ENCODE measurements at places on chromosomes 2 and 18.

DNA sequence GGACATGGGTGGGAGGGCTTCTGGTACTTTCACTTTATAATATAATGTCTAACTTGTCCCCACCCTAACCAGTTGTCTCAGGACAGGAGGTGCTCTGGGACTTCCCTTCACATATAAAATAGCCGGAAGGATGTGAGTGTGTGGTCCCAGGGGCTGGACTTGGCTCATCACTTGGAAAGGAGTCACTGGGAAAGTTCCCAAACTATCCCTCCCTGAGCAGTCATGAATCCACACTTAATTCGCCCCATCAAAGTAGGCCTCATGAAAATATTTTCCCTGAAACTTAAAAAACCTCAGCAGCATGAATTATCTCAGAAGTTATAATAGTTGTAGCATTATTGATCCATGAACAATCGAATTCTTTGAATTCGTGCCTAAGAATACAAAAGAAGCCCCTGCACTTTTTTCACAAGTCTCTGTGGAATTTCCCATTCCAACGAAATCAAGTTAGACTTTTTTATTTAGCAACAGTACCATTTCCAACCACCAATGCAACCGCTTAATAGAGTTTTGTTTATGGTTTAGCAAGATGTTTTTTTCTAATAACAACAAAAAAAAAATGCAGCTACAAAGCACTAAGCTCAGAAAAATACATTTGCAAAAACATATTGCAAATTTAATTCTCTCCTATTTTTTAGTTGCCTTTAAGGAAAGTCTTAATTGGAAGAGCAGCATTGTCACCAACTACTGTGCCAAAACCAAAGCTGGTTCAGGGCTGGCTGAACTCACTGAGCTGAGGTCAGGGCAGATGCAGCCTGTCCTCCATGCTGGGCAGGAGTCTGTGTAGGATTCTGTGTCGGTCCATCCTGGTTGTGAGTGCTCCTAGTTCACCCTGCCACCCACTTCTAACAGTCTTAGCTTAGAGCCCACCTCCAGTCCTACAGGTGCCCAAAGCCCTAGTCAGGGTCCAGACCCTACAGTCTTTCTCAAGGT lies 68.8 kb upstream of the SPTBN1 start:
- no peak for DNase-seq

DNA sequence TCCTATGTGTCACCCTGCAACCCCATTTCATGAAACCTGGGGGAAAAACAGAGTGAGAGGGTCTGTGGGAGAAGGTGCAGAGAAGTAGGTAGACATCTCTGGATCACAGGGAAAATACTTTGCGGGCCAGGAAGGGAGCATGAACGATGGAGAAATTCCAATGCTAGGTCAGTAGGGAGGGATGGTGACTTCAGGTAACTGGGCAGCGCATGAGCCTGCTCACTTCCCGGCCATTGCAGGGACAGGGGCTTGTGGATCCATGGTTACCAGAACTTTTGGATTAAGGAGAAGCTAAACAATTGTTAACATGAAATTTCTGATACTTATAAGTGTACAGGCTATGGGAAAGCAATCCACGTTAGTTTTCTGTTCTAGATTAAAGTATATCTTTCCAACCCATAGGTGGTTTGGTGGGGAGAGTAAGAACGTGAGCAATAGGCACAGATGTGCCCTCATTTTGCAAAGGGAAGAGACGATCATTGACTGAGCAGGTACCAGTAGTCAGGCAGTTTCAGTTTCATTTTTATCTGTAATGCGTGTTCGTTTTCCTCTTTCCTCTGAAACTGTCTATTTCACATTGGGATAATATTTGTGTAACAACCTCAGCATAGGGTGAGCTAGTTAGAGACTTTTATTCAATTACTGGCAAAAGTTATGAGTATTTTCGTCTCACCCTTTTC lies 65.0 kb downstream of the NYAP2 start:
- no peak for DNase-seq

- DNase-seq = no peak
Measured at GRCh38 chr2:17849275-17849674, 29.2 kb upstream of the KCNS3 start.

GRCh38 chr18:48191494-48191893 lies 217.7 kb downstream of the ZBTB7C start:
- DNase-seq = peak; percentile 27

- DNase-seq = no peak
Measured at GRCh38 chr18:48814490-48815178, 136.1 kb downstream of the SMAD7 start.

DNA sequence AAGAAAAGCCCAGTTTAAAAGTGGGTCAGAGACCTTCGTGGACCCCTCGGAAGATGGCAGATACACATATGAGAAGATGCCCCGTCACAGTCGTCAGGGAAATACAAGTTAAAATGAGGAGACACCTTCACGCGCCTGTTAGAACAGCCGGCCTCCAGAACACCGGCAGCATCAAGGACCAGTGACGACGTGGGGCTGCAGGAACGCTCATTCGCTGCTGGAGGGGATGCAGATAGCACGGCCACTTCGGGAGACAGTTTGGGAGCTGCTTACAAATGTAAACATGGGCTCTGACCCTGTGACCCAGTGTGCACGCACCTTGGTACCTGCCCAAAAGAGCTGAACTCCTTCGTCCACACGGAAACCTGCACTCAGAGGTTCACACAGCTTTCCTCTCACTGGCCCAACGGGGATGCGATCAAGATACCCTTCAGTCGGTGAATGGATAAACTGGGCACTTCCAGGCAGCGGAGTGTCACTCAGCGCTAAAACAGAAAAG lies 83.7 kb upstream of the CTDP1 start:
- DNase-seq = no peak

DNA sequence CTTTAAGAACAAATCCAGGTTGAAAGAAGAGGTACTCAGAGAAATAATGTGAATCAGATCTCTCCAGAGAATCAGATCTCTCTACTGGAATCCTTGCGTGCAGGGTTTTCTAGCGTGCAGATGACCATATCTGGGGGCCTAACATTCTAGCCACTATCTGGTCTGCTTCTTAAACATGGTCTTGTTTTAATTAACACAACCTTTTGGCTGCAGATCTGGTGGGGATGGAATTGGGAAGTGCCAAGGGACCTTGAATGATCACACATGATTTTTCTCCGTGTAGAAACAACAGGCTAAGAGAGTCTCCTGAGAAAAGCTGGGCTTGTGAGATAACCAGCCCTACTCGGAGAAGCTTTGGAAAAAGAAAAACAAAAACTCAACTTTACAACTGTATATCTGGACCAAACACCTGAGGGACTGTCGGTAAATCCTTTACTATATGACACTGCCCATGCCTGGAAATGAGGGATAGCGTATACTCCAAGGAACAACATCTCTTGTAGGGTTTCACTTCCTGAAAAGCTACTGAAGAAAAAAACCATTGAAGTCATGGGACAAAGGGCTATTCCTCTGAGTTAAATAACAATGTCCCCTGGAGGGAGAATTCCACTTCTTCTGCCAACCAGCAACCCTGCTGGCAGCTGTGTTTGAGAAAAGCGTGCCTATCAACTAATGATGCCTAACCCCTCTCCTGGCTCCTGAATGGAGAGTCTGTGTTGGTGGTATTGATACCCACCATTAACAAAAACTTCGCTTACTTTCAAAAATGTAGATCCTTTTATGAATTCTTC lies 171.0 kb upstream of the REV1 start:
- DNase-seq = no peak

- DNase-seq = no peak
Measured at GRCh38 chr18:13710414-13710831, 15.9 kb downstream of the FAM210A start.

DNA sequence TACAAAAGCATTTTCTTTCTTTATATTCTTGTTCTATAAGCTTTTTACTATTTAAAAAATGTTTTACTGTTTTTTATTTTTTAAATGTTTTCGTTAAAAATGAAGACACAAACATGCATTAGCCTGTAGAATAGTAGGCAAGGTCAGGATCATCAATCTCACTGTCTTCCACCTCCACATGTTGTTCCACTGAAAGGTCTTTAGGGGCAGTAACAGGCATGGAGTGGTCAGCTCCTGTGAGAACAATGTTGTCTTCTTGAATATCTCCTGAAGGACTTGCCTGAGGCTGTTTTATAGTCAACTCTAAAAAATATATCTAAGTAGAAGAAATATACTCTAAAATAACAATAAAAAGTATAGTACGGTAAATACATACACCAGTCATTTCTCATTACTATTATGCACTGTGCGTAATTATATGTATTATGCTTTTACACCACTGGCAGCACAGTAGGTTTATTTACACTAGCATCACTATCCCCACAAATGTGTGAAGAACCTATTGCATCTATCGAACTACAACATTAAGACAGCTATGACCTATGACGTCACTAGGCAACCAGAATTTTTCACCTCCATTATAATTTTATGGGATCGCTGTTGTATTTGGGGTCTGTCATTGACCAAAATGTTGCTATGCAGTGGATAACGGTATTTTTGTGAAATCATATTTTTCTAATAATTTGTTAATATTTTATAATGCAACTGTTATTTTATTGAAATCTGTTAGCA lies 764.3 kb downstream of the METTL4 start:
- no peak for DNase-seq

DNA sequence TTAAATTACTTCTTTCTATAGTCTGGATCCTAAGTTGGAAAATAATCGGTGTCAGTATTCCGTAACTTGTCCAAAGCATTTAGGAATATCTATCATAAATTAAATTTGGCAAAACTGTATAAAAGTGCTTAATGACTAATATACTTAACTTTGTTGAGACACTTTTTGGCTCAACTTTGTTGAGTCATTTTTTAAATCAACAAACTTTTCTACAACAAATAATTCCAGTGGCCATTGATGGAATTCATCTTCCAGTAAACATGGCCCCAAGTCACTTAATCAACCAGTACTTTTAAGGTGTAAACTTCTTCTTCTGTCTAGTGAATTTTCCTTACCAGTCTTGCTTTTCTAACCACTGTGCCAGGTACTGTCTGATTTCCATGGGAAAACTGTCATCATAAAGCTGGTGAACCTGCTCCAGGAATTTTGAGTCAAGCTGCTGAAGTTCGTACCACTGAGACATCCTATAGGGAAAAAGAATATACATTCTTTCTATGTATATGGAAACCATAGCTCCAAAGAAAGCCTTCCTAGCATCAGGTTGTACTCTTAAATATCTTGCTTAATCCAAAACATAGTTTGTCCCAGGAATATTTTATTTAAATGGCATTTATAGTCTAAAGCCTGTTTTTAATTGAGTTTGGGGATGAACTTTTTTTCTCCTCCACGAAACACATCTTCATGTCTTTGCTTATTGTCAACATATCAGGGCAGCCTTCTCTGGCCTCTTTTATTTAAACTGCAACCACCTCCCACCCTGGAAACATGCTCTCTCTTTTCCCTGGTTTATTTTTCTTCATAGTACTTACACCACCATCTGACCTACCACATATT lies 4.2 kb downstream of the STAT1 start:
- DNase-seq = no peak

GRCh38 chr18:10121786-10122515 lies 208.1 kb downstream of the VAPA start:
- DNase-seq = peak; percentile 74

DNA sequence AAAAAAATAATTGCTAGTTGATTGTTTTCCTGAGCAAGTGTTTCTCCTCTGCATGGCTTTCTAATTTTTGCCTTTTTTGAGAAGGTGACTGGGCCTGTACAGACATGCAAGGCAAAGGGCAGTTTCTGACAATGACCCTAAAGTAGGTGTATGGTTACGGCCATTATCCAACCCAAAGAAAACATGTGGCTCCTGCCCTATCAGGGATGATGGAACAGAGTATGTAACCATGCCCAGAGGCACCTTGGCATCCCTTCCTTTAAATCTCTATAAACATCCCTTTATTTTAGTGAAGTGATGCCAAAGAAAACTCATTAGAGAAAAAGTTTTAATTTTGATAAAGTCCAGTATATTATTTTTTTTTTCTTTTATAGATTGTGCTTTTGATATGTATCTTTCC lies 217.5 kb downstream of the LPIN1 start:
- no peak for DNase-seq

GRCh38 chr2:22824618-22825017 lies 560.4 kb upstream of the KLHL29 start:
- no peak for DNase-seq

DNA sequence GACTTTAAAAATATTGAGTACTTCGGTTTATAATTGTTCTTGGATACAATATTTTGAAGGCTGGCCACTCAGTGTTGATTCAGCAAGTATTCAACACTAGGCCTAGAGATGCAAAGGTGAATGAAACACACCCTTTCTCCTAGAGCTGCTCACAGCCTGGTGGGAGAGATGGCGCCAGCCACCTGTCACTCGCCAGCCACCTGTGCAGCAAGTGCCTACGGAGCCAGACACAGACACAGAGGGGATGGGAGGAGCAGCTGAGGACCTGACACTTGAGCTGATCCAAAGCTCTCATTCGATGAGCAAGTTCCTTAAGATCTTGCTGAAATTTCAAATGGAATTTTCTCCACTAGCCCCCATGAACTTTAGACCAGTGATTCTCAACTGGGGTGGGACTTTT lies 151.1 kb upstream of the RIOK3 start:
- DNase-seq = no peak

DNA sequence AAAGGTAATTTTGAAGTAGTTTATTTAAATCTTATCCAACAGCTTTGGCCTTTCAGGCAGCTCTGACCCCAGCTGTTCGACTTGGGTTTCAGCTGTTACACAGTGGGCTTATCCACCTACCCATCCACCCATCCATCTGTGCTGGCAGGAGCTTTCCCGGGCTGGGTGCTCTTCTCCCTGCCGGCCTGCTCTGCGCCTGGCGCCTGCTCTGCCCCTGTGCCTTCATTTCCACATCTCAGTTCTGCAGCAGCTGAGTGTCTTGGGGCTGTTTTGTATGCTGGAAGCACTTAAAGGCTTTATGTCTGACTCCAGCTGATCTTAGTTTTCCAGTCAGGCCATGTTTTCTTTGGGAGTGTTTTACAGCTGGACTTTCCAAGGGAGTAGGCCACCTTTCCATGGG lies 24.2 kb downstream of the LDLRAD4 start:
- DNase-seq = no peak

DNA sequence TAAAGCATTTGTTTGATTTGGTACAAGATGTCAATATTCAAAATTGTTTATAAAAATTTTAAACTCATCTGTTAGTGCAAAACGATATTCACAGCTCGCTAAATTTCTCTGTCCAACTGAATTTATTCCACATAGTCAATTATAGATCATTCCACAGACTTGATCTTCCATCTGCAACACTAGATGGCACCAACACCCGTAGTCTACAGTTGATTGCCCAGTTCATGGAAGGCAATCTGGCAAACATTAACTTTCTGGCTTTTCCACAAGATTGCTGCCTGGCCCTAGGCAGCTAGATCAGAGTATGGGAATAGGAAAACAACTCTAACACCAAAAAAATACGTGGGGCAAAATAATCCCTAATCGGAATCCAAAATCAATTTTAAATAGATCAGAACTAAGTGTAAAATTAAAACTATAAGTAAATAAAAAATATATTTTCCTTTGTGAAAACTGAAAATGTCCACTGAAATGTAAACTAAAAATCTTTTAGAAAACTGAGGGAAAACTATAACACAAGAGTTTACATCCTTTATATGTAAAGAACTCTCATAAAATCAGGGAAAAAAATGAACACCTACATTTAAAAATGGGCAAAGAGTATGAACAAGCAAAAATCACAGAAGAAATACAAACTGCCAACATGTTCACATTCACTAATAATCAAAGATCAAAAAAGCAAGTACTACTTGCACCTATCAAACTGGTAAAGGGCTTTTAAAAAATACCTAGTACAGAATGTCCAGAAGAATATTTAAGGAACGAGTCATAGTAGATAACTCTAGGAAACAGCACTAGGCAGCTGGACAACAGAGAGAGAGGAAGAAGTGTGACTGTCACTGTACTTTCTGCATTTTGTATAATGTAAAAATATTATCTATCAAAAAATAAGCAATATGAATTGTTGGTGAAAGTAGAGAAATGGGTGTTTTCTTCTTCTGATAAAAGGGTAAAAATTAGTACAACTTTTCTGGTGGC lies 35.0 kb downstream of the RTN4 start:
- no peak for DNase-seq
